Inflammatory macrophage (primary cell): ENCODE measurements at places on chromosomes 4 and X.

DNA sequence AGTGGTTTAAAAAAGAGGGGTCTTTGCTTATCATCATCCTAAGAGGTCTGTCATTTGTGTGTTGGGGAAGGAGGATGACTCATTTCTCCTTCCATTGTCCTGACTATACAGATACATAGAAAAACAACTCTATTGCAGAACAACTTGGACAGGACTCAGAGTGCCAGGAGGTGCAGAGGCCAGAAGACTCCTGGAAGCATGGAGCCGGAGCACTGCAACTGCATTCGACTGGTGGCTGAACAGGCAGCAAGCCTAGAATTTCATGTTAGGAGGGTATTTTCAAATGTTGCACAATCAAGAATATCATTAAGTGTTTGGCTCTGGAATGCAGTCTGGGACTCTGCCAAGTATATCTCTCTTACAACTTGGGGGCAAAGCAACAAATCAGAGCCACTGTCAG is 35.0 kb upstream of the MAML3 start:
- DNase-seq = no peak

DNA sequence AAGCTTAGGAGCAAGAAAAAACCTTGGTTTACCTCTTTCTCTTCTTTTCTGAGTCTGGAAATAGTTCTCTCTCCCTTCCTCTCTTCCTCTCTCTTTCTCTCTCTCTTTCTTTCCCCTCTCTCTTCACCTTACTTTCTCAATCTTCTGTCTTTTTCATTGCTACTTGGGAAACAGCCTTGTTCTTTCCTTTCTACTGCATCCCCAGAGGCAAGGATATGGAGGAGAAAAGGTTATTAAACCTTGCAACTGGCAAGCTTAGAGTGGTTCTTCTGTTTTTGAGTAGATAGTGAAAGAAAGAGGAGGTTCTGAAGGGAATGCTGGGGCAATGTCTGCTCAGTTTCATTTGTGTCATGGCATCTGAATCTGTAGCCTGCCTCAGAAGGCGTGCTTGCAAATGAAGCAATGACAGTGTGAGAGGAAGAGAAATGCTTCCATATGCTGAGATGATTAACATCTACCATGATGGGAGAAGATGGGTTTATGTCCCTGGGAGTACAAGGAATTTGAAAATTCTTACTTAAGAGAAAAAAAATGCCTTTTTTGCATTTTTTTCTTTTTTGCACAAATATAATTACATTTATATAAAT is 190.6 kb downstream of the CEP135 start:
- no peak for DNase-seq

GRCh38 chrX:43474321-43474720 is 181.8 kb upstream of the MAOA start:
- DNase-seq = no peak

GRCh38 chr4:71221510-71222466 is 117.0 kb upstream of the SLC4A4 start:
- no peak for DNase-seq

- no peak for DNase-seq
These were observed 7.5 kb downstream of the STIM2 start for GRCh38 chr4:26867914-26868684.

- DNase-seq = no peak
These were observed 94.8 kb upstream of the ADAMTS3 start for GRCh38 chr4:72663828-72664227.

GRCh38 chrX:12802741-12803140 is 11.5 kb downstream of the PRPS2 start:
- DNase-seq = peak; percentile 27

DNA sequence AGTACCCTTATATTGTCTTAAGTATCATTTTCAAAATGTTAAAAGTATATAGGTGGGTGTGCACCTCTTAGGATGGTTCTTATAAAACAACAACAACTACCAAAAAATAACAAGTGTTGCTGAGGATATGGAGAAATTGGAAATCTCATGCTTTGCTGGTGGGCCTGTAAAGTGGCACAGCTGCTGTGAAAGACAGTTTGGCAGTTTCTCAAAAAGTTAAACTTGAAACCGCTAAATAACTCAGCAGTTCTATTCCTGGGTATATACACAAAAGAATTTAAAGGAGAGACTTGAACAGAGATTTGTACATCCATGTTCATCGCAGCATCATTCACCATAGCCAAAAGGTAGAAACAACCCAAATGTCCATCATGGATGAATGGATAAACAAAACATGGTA is 65.5 kb downstream of the HAND2 start:
- DNase-seq = no peak

DNA sequence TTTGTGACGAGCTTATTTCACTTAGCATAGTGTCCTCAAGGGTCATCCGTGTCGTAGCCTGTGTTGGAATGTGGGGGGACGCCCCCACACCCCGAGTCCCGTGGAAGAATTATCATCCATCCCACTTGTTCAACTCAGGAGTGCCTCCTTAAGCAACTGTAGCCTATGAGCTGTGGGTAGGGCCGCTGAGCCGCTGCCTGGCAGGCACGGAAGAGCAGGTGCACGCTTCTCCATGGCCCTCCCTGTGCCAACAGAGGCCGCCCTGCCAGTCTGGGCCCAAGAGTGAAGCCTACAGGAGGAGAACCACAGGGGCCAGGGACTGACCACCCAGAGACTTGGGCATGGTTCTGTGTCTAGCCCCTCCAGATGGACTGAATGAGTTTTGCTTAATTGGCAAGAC is 2.3 kb upstream of the RGS12 start:
- DNase-seq = no peak

GRCh38 chrX:76439188-76439587 is 11.7 kb downstream of the MAGEE1 start:
- no peak for DNase-seq

DNA sequence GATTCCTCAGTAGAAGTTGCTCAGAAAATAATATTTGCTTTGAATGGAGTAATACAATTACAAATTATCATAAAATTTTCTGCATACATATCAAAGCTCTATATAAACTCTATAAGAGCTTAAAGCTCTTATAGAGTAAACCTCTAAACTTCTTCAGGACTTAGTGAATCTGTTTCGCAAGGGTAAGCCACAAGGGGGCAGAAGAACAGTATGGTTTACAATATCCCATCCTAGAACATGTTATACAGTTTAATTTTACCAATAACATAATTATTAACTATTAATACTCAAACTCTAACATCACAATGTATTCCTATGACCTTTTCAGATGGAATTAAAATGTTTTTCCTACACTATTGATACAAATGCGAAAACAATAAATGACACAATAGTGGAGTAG is 33.8 kb upstream of the SPANXN1 start:
- DNase-seq = no peak

GRCh38 chr4:23993373-23993772 is 103.5 kb upstream of the PPARGC1A start:
- no peak for DNase-seq

DNA sequence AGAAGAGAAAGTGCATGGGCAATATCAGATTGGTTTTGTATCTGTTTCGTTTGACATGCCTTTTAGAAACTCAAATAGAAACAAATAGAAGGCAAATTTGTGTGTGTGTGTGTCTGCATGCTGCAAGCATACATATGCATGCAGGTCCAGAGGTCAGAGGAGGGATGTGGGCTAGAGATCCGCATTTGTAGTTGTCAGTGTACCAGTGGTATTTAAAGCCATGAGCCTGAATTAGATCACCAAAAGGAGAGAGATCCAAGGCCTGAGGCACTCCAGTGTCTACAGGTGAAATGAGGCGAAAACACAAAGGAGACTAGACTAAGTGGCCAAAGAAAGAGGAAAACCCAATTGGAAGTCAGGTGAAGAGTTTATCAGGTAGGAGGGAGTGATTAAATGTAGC is 106.7 kb downstream of the CORIN start:
- DNase-seq = no peak

DNA sequence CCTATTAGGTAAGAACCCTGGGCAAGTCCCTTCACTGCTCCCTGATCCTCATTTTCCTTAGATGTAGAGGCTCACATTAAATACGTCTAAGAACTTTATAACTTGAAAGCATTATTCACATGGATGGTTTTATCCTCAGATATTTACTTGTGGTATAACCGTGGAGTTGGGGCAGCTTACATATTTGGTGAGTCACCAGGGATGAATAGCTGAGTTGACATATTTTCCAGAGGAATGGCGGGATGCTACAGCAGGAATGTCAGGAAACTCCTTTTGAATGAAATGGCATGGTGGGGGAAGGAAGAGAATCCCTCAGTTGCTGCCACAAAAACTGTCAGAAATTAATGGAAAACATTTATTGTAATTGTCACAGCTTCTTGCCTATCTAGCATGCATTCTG is 165.3 kb upstream of the RPS6KA3 start:
- DNase-seq = no peak

GRCh38 chr4:145487631-145488030 is 6.0 kb downstream of the SMAD1 start:
- peak; percentile 20 for DNase-seq

- no peak for DNase-seq
These were observed 376.6 kb downstream of the PDGFC start for GRCh38 chr4:156595041-156595440.

DNA sequence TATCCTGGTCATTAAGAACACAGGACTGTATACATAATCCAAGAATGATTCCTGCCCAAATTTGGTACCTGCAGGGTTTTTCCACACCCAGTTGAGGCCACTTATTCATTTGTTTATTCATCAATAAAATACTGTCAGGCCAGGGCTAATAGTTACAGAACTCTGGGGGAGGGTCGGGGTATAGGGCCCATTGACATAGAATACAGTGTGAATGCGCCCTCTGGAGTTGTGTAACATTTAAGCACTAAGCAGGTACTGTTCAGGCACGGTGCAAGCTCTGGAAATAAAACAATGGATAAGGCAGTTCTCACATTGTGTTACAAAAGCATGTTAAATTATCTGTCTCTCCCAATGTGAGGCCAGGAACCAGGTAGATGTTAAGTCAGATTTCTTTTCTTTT is 30.8 kb upstream of the LRBA start:
- DNase-seq = no peak

- DNase-seq = no peak
These were observed 223.8 kb upstream of the ZCCHC13 start for GRCh38 chrX:74080165-74080564.

- DNase-seq = no peak
These were observed 148.6 kb downstream of the GC start for GRCh38 chr4:71635139-71635748.

DNA sequence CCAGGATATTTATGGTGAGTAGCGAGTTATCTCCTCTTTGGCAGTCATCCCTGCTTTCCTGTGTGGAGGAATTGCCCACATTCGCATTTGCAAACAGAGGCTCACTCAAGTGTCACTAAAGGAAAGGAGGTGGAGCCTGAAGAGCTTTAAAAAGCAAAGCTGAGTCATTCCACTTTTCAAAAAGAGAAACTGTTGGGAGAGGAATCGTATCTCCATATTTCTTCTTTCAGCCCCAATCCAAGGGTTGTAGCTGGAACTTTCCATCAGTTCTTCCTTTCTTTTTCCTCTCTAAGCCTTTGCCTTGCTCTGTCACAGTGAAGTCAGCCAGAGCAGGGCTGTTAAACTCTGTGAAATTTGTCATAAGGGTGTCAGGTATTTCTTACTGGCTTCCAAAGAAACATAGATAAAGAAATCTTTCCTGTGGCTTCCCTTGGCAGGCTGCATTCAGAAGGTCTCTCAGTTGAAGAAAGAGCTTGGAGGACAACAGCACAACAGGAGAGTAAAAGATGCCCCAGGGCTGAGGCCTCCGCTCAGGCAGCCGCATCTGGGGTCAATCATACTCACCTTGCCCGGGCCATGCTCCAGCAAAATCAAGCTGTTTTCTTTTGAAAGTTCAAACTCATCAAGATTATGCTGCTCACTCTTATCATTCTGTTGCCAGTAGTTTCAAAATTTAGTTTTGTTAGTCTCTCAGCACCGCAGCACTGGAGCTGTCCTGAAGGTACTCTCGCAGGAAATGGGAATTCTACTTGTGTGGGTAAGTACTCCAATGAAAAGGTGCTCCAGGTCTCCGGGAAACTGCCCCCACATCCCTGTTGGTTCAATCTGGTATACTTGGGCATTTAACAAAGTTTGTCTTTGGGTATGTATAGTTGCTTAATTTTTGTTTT is at the start of gene EGF:
EGF (plus strand) TSS at position 178 of the 890 bp plus-strand sequence; CDS start at position 631, 453 bp downstream.
- peak; percentile 7 for DNase-seq

DNA sequence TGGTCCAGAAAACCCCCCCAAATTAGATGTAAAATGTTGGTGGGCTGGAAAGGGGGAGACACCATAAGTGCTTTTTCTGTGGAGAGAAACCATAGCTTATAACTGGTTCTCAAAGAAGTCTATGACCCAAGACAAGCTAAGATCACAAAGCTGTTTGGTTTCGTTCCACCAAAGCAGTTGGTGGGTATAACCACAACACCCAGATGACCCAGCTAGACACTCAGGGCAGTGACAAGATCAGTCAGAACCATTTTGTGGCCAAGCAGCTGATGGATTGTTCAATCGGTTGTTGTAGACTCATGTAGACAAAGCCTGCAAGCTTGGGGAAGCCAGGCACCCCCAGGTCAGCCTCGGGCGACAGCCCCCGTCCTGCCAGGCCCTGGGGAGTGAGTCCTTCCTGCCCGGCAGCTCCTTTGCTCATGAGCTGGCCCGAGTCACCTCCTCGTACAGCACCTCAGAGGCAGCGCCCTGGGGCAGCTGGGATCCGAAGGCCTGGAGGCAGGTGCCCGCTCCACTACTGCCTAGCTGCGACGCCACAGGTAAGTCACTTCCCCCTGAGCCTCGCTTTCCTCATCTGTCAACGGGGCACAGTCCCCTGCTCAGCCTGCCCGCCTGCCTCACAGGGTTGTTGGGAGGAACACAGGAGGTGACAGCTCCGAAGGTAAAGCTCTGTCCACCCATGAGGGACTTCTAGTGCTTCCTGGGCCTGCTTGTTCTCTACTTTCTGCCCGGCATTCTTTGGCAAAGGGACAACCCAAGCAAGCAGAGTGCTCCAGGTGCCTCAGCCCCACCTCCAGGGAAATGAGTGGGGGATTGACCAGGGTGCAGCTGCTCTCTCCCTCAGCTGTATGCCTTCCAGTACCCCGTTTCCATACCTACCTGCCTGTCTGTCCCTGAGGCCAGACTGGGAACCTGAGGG is 65.2 kb upstream of the MTM1 start:
- no peak for DNase-seq

- no peak for DNase-seq
These were observed 11.8 kb downstream of the ZNF182 start for GRCh38 chrX:47992095-47992380.

DNA sequence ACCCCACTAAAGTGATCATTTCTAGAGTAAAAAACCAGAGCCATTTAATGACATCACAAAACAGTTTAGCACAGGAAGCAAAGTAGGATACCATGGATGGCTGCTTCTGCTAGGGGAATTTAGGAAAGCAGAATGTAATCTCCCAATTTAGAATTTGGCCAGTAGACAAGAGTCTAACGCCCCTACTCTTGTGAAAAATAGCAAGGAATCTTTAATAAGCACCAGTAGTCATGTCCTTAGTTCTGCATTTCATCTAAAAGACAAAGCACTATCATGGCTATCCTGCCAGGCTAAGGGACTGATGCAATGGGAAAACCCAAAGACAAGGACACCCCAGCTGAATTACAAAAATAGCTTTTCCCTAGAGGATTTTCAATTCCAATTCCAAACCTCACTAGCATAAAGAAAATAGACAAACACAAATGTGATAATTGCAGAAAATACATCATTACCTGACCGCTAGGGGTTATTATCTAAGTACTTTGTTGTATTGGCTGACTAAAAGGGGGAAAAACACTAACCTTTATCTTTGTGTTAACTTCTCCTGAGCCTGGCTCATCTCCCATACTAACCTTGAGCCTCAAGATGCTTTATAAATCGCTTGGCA is 2.6 kb upstream of the AMMECR1 start:
- DNase-seq = no peak

GRCh38 chr4:182806259-182807252 is 110.6 kb downstream of the DCTD start:
- peak; percentile 61 for DNase-seq
